Stimulated activated CD8-positive, alpha-beta memory T cell treated with anti-CD3 and anti-CD28 coated beads, Interleukin-7, amount 100 ng/mL, for 1 hour (primary cell): ENCODE measurements at places on chromosomes 7 and 10.

GRCh38 chr7:81161451-81162075 lies 242.7 kb upstream of the SEMA3C start:
- no peak for DNase-seq

- DNase-seq, result no peak
Observed at GRCh38 chr7:43199371-43200160, 87.1 kb downstream of the HECW1 start.

GRCh38 chr10:61804414-61804813 lies 97.1 kb upstream of the ARID5B start:
- DNase-seq, result no peak

- no peak for DNase-seq
Observed at GRCh38 chr10:60480865-60481563, 91.3 kb upstream of the ANK3 start.

DNA sequence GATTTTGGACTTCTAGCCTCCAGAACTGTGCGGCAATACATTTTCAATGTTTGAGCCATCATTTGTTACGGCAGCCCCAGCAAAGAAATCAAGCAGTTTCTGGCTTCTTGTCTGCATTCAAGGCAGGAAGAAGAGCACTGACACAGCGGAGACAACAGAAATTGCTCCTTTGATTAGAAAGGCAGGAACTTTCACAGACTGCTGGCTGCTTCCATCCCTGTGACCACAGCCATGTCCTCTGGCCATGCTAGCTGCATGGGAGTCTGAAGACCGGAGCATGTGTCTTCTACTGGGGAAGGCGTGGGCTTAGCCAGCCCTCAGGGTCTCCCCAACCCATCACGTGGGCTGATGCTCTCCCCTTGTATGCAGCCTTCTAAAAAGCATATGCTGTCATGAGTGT lies 19.1 kb downstream of the C10orf71 start:
- DNase-seq, result no peak

- no peak for DNase-seq
Observed at GRCh38 chr10:116429288-116429977, 1.8 kb downstream of the PNLIPRP3 start.

DNA sequence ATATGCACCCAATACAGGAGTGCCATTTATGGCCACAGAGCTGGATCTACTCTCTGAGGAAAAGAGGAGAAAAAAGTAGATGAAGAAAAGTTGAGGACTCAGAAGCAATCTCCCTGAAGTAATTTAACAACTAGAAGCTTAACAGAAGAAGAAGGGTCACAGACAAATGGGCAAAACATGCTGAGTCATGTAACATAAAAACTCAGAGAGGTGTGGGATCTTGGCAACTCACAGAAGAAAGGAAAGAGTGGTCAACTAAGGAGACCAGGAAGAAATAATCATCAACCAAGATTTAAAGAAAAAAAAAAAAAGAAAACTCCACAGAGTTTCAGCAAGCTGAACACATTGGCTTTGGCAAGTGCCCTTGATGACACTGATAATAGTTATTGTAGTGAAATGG lies 51.8 kb upstream of the BET1 start:
- DNase-seq, result no peak

- DNase-seq, result no peak
Observed at GRCh38 chr10:113020475-113020753, 70.4 kb downstream of the TCF7L2 start.

DNA sequence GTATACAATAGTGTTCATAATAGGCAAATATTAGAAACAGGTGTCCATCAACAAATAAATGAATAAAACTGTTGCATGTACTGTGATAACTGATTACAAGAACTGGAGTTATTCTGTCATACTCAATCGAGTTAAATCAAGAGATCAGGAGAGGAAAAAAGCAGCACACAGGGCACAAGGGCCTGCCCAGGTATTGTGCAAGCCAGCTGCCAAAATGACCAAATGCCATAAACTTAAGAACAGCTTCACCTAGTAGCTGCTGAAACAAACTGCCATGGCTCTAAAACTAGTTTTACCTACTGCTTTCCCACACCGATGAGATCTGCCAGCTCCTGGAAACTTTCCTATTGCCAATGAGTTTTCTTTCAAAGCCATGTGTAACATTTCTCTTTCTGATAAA lies 12.2 kb downstream of the GSAP start:
- no peak for DNase-seq

GRCh38 chr7:12888717-12889116 lies 201.3 kb downstream of the ARL4A start:
- no peak for DNase-seq

DNA sequence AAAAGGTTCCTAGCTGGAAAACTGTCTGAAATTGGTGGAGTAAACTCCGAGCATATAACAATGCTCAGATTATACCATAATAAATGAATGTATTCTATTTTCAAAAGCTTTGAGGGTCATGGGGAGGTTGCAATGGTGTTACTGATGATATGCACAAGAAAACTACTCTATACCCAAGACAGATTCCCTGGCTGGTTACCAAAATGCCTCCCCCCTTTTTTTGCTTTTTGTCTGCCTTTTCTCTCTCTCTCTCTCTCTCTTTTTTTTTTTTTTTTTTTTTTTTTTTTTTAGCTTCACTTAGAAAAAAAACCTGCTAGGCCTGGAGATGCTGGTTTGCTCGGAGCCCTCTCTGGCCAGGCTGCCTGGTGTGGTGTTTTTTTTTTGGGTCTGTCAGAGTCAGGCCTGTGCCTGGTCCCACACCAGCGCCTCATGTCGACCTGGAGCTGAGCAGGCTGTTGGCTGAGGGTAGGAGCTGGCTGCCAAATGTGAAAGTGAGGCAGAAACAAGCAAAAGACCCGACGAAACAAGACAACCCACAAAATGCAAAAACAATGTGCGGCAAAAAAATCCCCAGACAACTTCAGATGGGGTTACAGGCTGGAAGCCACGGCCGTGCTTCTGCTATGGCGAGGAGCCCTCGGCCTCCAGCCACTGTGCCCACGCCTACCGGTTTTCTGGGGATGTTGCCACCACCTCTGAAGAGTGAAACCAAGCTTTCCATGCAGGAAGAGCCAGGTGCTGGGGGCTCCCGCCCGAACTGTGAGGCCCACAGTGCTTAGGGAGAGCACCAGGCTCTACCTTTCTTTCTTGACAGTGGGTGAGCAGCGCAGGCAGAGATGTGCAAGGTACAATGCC lies 59.9 kb upstream of the EFCAB10 start:
- no peak for DNase-seq

DNA sequence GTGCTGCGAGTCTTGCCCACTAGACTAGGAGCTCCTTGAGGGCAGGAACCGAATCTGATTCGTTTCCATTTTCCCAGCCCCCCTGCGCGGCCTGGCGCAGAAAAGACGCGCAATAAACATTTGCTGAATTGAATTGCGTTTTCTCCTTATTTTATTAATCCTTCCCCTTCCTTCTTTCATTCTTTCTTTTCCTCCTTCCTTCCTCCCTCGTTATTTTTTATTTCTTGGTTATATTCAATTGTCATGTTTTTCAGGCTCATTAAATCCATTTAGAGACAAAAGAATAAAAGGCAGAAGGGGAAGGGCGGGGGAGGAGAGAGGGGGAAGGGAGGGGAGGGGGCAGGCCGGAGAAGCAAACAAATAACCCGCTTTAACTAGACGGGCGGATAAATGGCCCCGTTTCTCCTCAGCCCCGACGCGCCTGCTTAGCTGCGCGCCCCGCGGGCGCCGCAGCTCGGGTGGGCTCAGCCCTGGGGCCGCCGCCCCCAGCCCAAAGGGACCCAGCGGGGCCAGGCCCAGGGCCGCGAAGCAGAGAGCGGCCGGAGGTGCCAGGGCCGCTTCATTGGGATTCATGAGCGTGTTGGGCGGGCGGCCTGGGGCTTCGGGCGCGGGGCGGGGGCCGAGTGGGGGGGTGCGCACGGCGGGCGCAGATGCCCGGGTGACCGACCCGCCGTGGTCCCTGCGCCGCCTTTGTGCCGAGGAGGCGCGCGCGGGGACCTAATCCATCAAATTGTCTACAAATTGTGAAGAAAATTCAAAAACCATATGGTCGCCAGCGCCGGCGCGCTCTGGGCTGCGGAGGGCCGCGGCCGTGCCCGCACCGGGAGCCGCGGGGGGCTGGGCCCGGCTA lies 5.0 kb downstream of the LBX1 start:
- no peak for DNase-seq

GRCh38 chr7:47570649-47571050 lies 11.3 kb downstream of the TNS3 start:
- no peak for DNase-seq
